ENCODE measurements at places on chromosomes 3 and 15.
A peak's percentile ranks its signal among the peaks of the same experiment; 100 is the strongest.

- no peak for DNase-seq
Observed at GRCh38 chr3:41523897-41524296, 324.6 kb downstream of the CTNNB1 start.

DNA sequence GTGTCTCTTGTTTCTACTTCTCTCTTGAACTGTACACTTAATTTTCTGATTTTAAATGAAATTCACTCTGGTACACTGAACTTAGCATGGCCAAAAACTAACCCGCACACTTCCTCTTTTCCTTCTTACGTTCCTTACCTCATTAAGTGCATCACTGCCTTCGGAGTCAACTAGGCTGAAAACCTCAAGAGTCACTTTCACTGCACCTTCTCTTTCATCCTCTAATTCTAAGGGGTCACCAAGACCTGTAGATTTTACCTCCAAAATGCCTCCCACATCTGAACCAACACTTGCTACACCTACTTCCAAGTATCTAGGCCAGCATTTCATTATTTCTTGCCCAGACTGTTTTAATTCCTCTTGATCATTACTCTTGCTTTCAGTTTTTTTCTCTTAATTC lies 6.6 kb downstream of the CBLB start:
- DNase-seq, result no peak

- no peak for DNase-seq
Observed at GRCh38 chr15:27601239-27601960, 497.7 kb downstream of the OCA2 start.

DNA sequence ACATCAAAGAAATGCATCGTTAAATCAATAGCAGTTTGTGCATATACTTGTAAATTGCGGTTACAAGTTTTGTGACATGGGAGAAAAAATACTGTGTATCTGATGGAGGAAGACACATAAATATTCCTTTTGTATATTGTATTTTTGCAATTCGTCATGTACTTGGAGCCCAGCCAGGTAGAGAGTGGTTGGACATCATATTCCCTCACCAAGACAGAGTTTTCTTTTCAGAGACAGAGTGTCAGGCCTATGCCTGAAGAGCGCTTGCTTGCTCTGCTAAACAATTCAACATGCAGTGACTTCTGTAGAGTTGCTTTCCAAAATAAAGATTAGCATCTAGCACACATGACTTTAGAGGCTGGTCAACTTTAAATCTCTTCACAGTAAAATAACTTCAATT lies 24.8 kb upstream of the MEIS2 start:
- no peak for DNase-seq

- DNase-seq, result no peak
Observed at GRCh38 chr15:52241489-52241888, 50.3 kb upstream of the GNB5 start.

DNA sequence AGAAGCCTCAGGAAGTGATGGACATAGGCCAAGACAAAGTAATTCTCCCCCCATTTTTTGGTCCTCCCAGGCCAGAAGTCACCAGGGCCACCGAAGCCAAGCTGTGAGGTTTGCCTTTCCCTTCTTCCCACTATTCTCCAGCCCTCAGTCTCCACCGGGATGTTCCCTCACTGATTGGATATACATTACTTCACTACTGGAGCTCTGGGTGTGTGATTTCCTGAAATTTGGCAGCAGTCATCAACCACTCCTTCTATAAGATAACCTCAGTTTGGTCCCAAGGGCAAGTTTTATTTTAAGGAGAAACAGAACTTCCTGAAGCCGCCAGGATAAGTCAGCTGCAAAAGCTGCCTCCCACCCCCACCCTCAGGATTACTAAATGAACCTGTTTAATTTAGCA lies 11.3 kb downstream of the SLCO2A1 start:
- DNase-seq, result no peak

- DNase-seq, result no peak
Observed at GRCh38 chr3:150306083-150306482, 102.0 kb upstream of the TSC22D2 start.

DNA sequence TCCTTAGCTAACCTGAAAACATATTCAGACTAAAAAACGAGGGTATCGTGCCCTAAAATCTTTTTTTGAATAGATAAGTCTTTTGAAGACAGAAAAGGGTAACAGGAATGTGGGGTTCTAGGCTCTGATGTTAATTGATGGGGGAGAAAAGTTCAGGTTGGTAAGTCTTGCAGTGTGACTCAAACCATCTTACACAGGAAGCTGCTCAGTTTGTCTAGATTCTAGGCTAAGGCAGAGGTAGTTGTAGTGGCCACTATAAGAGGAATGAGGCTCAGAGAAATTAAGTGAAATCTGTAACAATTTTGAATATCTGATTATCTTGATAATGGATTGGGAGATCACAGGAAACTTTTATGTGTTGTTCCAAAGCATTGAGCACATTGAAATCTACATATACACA lies 267.9 kb downstream of the PDCD6IP start:
- no peak for DNase-seq

DNA sequence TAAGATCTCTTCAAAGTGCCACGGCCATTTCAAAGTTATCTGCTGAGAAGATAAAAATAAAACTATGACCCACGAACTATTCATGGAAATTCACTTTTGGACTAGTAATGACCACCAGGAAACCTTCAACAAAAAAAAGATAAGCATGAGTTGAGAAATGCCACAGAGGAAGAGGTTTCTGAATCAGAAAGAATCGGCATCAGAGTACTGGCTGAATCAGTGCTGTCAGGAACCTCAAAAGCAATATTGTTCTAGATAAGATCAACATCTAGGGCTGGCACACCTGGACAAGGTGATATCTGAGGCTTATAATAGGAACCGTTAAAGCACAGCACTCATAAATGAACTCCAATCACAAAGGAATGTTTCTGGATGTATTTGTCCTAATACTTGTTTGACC lies 72.7 kb downstream of the PEAK1 start:
- DNase-seq, result no peak

DNA sequence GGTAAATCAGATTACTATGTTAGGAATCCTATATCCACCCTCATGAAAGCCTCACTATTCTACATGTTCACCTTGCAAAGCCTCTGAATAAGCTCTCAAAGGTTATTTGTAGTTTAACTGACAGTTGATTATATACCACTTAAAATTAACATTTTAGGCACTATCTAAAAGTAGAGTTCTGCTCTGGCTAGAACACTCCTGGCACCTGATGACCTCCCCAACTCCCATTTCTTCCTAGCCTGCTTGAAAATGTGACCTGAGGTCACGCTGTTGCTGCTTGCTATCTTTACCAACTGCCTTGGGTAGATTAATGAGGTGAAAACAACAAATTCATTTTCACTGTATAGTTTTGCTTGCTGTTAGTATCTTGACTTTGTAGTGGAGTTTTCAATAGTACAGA lies 220.7 kb downstream of the GBE1 start:
- no peak for DNase-seq

DNA sequence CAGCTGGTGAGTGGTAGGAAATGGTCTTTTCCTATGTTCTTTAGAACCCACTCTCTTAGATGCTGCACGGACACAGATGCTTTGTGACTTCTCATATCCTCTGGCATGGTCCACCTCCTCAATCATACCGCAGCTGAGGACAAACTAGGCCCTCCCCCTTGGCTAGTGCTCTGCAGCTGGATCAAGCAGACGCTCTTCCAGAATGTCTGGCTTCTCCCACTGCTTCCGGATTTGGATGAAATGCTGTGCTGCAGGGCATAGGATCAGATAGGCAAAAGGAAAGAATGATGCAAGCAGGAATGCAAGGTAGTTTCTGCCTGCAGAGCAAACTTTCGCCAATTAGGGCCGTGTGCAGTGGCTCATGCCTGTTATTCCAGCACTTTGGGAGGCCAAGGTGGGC lies 75.7 kb upstream of the SLC4A7 start:
- peak; percentile 33 for DNase-seq

GRCh38 chr3:36738702-36739101 lies 25.7 kb downstream of the DCLK3 start:
- DNase-seq, result peak; percentile 82

DNA sequence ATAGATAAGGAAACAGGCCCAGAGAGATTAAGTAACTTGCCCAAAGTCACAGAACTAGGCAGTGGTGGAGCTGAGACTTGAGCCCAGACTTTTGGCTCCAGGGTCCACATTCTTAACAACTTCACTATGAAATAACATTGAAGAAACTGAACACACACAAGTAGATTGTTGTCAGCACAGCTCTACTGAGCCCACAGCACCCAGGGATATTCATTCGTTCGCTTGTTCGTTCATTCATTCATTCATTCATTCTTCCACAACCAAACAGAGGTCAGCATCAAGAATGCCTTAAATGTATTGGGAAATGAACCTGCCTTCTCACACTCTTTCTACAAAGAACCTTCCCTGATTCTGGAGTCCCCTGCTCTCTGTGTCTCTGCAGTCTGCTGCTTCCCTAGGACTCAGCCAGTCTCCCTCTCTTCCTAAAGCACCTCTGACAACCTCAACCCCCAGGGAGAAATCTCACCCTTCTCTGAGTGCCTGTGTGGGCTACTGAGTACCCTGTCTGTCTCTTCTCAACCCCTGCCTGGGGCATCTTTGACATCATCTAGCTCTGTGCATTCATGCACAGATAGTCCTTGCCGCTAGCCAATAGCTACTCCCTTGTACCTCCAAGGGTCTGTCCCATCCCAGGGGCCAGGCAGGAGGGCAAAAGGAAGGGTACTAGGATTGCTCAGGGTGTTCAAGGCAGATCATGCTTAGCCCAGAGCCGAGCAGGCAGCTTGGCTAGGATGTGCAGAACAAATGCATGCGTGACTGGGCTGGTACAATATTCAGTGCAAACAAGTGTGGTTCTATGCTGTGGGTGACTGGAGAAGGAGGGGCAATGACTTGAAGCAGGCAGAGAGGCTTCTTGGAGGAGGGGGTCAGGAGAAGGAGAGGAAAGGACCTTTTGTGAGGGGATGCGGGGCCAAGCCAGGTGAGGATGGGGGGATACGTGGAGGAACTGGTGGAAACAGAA lies 3.4 kb downstream of the LINGO1 start:
- no peak for DNase-seq

GRCh38 chr15:85543741-85544155 lies 163.3 kb downstream of the AKAP13 start:
- DNase-seq, result peak; percentile 73

DNA sequence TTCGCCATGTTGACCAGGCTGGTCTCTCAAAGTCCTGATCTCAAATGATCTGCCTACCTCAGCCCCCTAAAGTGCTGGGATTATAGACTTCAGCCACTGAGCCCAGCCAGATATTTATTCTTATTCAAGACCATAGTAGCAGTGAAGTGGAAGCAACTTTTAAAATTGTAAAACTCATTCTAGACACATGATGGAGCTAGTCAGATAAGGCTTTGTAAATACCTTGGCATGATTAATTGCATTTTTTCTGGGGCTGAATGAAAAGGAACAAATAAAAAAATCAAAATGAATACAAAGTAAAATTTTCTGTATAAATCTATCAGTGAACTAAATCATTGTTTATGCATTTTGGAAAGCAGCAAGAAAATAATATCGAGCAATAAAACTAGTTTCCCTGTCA lies 4.1 kb upstream of the MYO1E start:
- no peak for DNase-seq

GRCh38 chr15:73367624-73368300 lies 996 bp downstream of the HCN4 start:
- no peak for DNase-seq

DNA sequence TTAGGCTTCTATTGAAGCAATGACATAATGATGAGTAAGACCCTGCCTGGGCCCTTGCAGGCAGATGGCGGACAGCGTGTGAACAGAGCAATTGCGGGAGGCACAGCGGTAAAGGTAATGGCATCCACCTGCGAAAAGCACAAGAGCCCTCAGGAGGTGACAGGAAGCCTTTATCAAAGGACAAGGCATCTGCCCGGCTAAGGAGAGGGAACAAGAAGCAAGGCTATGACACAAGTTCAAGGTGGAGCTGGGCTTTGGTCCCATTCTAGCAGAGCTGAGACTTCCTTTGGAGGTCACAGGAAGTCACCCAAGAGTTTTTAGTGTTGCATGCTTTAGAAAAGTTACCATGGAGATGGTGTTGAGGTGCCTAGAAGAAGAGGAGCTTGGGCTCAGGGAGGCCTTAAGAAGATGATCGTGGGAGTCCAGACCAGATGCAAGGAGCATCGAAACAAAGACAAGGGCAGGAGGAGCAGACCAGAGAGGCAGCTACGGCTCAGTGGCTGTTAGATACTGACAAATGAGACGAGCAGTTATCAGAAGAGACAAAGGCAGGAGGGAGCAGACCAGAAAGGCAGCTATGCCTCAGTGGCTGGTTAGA lies 34.5 kb downstream of the OSBPL10 start:
- DNase-seq, result no peak

DNA sequence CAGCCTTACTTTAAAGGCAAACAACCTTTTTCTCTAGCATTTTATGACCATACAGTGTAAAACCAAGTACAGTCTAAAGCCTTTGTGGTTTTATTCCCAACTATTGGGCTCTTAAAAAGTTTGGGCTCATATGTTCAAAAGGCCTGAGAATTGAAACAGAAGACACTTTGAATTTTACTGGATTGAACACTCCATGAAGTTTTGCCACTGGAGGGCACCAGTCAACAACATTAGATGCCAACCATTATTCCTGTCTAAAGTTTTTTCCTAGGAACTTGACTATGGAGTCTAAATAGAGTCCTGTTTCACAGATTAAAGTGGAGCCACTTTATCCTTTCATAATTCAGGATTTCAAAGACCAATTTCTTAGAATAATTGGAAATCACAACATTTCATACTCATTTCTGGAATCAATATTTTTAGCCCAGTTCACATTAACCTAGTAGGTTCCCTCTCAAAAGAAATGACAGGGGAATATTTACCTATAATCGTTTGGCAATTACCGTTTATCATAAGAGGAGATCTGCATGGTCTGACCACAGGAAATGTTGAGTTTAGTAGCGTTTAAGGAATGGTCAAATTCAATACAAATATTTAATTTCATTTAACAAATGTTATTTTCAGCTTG lies 244.1 kb upstream of the PDZRN3 start:
- no peak for DNase-seq

- DNase-seq, result no peak
Observed at GRCh38 chr3:71684757-71685386, 40.3 kb downstream of the EIF4E3 start.

GRCh38 chr3:99472385-99472784 lies 166.0 kb upstream of the COL8A1 start:
- no peak for DNase-seq

DNA sequence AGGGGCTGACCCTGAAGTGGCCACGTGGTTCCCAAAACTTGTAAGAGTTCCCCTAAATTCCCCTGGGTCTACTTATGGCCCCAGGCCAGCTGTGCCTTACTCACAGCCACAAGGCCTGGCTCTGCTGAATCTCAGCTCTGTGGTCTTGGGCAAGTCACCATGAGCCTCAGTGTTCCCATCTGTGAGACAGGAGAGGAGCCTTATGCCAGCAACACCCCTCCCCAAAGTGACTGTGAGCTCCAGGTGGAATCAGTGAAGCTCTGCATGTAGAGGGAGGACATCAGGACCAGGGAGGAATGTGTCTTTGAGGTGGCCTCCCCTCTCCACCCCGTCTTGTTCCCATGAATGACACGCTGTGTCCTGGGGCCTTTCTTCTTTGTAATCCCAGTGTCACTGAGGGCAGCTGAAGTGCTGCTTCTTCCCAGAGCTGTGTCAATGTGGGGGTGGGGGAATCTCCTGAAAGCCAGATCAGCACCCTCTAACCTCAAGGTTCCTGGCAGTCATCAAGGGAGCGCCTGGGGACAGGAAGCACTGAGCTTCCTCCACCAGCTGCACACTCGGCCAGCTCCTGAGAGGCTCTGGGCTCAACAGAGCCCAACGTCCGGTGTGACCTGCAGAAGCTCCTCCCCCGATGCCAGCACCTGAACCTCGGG lies 258.9 kb downstream of the UACA start:
- peak; percentile 62 for DNase-seq

- no peak for DNase-seq
Observed at GRCh38 chr3:15010664-15011063, 54.5 kb downstream of the MRPS25 start.

Data from left ventricle myocardium inferior (tissue), 1 donor.